ENCODE measurements at places on chromosomes 7 and 10.

DNA sequence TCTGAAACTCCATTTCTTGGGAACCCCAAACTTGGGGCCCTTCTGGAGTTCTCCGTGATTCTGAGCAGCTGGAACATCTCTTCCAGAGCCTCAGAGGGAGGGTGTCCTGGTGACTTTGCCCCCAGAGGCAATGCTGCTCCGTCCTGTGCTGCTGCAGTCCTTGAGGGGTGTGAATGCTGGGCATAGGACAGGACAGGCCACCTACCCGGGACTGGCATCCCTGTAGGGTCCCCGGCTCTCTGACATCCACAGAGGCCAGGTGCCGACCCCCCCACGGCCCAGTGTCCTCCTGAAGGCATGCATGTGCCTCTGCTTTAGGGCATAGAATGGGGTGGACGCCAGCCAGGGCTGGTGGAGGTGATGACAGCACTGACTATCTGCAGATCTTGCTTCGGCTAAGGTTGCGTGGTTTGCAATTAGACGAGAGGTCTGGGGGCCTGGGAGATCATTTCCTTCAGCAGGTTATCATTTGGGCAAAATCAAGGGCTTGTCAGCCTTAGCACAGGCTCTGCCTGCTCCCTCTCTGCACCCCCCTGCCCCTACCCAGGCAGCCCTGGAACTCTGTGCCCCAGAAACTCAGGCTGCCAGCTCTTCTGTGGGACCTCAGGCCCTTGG, 136.9 kb upstream of the GPR26 start:
- DNase-seq, result no peak

- DNase-seq, result no peak
Observed at GRCh38 chr10:129816656-129817045, 147.4 kb downstream of the EBF3 start.

DNA sequence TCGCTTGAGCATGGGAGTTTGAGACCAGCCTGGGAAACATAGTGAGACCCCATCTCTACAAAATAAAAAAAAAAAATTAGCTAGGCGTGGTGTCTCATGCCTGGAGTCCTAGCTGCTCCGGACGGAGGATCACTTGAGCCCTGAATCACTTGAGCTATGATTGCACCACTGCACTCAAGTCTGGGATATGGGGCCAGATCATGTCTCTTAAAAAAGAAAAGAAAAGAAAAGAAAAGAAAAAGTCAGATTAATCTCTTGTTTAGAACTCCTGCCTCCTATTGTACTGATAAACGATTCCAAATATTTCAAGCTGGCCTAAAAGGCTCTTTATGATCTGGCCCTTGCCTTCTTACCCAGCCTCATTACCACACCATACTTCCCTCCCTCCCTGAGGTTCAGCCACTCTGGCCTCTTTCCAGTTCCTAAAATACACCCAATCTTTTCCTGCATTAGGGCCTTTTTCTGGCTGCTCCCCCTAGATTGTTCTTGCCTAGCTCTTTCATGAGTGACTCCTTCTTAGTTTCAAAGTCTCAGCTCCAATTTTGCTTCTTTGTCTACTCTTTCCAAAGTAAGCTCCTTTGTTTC, 41.7 kb downstream of the VCL start:
- no peak for DNase-seq

DNA sequence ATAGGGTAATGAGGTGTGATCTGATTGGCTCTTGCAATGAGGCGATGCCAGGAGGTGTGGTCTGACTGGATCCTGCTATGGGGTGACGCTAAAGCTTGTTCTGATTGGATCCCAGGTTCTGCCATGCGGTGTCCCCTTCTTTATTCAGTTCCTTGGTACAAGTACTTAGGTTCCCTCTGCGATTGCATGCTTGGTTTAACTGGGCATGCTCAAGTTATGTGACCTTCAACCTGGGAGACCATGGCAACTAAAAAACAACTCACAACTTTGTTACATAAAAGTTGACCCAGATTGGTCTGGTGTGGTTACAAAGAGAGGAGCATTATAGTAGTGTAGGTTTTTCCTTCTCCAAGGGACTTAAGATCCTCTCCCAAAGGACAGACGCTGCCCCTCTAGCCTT, 49.5 kb upstream of the DNAJC1 start:
- DNase-seq, result no peak

- DNase-seq, result peak; percentile 38
Observed at GRCh38 chr7:95509199-95509598, 23.5 kb downstream of the ASB4 start.

GRCh38 chr7:55538538-55538937, 33.8 kb downstream of the VOPP1 start:
- DNase-seq, result no peak
